ENCODE measurements at places on chromosomes 5 and 9.

GRCh38 chr5:139651853-139652787 lies 4.0 kb downstream of the CXXC5 start:
- DNase-seq = peak; percentile 38

DNA sequence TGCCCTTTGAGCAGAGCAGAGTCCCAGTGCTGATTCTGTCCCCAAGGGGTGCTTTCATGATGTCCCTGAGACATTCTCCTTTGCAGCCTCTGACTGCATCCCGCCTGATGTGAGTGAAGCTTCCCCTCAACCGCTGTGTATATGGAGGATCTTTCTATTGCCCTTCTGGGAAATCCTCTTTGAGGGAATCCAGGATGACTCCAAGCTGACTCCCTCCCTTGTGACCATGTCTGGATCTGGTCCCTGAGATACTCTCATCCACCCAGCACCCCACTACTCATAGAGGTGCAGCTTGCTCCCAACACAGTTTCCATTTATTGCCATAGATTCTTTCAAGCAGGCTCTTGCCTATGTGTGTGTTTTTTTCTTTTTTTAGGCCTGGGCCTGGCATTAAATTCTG lies 216.5 kb downstream of the SEC61B start:
- DNase-seq = no peak

DNA sequence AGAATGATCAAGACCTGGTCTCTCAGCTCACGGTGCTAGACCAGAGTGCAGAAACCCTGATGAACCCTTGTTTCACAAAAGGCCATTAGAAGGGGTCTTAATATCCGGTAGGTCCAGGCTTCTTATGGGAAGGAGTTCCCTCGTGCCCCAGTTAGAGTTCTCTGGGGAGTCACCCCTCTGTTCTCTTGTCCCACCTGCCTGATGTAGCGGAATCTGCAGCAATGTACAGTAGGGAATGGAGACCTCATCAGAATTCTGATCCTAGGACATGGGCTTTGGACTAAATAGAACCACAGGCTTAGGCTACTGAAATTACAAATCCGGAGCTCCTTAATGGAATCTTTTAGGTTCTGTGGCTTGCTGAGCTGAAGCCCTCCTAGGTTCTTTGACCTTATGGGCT lies 243.6 kb upstream of the IRX2 start:
- DNase-seq = no peak

GRCh38 chr5:53166183-53166495 lies 56.6 kb upstream of the MOCS2 start:
- no peak for DNase-seq

GRCh38 chr9:10403283-10403682 lies 209.5 kb downstream of the PTPRD start:
- no peak for DNase-seq

GRCh38 chr5:175059687-175060211 lies 335.4 kb downstream of the MSX2 start:
- DNase-seq = no peak

DNA sequence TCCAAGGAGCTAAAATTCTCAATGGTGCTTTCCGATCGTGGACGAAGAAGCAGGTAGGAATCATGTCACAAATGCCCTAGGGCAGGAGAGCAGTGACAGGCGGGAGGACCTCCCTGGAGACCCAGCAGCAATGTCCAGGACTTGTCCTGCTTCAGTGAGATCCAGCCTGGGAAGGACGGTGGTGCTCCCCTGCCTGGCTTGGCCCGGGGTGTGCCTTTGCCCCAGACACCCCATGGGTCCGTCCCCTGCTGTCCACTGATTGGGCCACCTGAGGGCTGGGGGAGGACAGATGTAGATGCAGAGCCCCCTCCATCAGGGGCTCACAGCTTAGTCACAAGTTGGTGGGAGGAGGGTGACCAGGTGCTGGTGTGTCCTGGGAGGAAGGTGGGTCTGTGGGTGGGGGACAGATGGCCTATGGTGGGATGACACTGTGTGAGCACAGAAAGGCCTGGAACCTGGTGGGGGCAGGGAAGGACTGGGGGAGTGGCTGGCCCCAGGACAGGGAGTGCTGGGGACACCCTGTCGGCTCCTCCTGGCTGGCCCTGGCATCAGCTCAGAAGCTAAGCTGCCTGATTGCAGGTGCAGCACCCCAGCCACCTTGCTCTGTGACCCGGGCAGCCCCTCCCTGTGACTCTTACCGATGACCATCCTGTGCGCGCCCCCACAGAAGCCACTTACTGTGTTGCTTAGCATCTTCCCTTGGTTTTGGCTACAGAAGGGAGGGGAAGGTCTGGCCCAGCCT lies 82.0 kb downstream of the PHF2 start:
- no peak for DNase-seq

GRCh38 chr5:55066277-55066676 lies 36.2 kb upstream of the GZMA start:
- no peak for DNase-seq

DNA sequence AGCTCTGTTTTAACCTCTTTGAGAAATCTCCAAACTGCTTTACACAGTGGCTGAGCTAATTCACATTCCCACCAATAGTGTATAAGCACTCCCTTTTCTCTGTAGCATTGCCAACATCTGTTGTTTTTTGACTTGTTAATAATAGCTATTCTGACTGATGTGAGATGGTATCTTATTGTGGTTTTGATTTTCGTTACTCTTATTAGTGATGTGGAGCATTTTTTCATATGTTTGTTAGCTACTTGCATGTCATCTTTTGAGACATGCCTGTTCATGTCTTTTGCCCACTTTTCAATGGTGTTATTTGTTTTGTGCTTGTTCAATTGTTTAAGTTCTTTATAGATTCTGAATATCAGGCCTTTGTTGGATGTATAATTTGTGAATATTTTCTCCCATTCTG lies 225.2 kb upstream of the TRPC7 start:
- no peak for DNase-seq

DNA sequence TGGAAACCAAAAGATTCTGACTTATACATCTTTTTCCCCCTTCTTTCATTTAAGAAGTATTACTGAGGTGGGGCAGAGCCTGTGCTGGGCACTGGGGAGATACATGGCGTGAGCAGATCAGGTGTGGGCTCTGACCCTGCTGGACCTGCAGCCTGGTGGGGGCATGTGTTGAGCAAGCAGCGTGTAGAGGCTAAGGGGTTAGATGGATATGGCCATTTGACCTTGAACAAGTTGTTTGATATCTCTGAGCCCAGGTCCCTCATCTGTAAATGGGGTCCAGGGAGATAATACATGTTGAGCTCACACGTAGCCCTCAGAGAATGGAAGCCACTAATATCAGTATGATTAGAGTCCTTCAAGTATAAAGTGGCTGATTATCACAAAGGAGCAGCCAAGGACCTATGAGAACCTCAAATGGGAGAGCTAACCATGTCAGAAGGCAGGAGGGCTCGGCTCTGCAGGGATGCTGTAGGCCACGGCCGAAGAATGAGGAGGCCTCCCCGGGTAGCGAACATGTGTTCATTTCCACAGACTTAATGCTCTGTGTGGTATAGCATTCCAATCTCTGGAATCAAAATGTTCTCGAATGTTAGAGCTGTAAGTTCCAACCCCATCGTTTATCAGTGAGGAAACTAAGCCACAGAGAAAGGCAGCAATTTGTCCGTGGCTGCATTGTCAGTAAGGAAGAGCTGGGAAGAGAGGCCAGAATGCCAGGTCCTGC lies 15.4 kb upstream of the ANGPTL2 start:
- no peak for DNase-seq

DNA sequence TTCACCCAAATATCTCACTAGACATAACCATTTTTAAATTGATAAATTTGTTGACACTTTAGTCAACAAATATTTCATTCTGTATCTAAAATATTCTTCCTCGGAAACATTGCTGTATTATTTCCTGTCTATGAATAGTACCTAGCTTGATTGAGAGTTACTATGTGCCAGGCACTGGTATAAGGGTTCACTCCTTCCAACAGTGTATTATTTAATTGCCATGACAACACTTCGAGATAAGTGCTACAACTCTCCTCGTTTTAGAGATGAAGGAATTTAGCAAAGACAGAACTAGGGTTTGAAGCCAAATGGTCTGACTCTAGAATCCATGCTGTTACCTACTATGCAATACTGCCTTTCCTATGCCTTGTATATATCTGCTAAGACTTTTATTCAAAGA lies 287.2 kb downstream of the YTHDC2 start:
- no peak for DNase-seq

GRCh38 chr5:179696603-179697002 lies 2.2 kb upstream of the CANX start:
- no peak for DNase-seq

GRCh38 chr5:476102-476813 lies 33.3 kb downstream of the EXOC3 start:
- no peak for DNase-seq

- no peak for DNase-seq
Observed at GRCh38 chr9:121781701-121782464, 130.4 kb downstream of the DAB2IP start.

- DNase-seq = no peak
Observed at GRCh38 chr5:53030893-53031292, 41.7 kb downstream of the ITGA2 start.

DNA sequence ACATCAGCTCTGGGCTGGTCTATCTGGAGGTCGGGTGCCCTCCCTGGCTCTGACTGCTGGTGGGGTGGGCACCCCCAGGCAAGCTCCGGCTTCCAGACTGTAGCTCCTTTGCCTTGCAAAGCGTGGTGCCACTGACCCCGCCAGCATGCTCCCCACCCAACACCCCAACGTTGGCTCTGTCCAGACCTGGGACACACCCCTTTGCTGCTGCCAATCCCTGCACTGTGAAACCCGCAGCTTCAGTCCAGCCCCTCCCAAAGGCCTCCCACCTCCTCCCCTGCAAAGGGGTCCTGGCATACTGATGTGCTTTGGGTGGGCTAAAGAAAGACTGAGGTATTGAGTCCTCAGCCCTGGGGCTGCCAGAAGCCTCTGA lies 3.9 kb downstream of the UNC5A start:
- DNase-seq = no peak

- DNase-seq = no peak
Observed at GRCh38 chr5:41985945-41986695, 61.0 kb downstream of the FBXO4 start.

GRCh38 chr9:78324068-78324650 lies 27.2 kb downstream of the PSAT1 start:
- no peak for DNase-seq

- DNase-seq = no peak
Observed at GRCh38 chr5:151662805-151663204, 23.9 kb downstream of the SPARC start.

All from stimulated activated CD8-positive, alpha-beta memory T cell treated with anti-CD3 and anti-CD28 coated beads, Interleukin-7, amount 100 ng/mL, for 1 hour (primary cell).